Fibroblast of skin of scalp (primary cell): ENCODE measurements at places on chromosomes 13 and 19.

- no peak for DNase-seq
Observed at GRCh38 chr19:36144624-36145023, 4.8 kb downstream of the CAPNS1 start.

- no peak for DNase-seq
Observed at GRCh38 chr13:29567411-29567810, 28.1 kb downstream of the SLC7A1 start.

DNA sequence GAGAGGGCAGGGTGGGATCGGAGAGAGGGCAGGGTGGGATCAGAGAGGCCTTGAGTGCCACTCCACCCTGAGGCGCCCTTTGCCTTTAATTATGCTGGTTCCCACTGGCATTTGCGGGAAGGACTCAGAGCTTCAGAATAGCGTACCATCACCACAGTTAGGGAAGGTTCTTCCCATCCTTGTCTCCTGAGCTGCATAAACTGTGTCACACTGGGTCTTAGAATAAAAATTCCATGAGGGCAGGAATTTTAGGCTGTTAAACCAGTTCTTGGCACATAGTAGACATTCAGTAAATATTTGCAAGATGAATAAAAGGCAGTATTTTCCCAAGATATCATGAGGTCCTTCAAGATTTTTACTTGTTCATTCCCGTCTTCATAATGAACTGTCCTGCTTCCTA is 24.4 kb downstream of the PPP2R1A start:
- peak; percentile 4 for DNase-seq

DNA sequence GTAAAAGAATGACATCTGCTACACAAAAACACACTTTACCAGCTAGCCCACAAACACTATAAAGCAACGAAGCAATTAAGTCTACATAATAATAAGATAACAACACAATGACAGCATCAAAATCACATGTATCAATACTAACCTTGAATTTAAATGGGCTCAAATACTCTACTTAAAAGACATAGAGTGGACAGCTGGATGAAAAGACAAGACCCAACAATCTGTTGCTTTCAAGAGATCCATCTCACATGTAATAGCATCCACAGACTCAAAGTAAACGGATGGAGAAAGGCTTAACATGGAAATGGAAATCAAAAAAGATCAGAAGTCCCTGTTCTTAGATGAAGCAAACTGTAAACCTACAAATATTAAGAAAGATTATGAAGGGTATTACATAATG is 2175.9 kb downstream of the PCDH9 start:
- DNase-seq, result no peak

DNA sequence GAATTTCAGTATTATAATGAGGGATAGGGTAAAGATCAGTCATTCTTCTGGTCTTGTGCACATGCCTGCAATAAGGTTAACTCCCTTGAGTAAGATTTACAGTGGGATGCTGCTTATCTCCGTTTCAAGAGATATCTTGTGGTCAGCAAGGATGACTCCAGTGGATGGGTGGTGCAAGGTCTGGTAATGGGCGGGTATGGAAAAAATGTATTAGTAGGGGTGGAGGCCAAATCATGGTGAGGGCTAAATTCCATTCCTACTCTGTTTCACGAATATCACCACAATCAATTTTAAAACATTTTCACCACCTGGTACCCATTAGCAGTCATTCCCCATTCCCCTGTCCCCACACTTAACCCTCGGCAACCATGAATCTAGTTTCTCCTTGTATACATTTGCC is 40.6 kb downstream of the CCDC122 start:
- peak; percentile 79 for DNase-seq

GRCh38 chr19:8680676-8681344 is 17.8 kb downstream of the ACTL9 start:
- DNase-seq, result no peak

DNA sequence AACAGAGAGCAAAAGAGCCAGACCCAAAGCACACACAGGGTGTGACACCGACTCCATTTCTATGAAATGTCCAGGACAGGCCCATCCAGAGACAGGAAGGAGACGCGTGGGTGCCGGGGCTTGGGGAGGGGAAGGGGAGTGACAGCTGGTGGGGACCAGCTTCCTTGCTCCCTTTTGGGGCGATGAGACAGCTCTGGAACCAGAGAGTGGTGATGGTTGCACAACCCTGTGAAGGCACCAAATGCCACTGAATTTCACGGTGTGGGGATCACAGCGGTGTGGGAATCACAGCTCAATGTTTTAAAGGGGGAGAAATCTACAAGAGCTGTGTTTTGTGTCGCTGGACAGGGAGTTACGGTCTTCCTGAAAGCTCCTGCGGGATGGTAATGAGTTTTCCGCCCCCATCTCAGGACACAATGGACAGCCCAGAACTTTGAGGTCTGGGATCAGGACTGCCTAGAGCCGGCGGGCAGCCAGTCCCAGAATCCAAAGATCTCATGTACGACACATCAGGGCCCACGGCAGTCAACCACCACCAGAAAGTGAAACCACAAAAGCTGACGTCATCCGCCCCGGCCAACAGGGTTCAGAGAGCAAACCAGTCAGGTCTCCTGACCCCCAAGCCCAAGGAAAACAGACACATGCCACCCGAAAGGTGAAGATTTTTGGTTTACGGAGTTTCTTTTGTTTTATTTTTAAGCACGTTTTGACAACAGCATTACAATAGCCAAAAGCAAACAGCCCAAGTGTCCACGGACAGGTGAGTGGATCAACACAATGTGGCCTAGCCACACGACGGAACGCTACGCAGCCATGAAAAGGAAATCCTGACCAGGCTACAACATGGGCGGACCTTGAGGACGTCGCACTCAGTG is 7.3 kb downstream of the SGTA start:
- no peak for DNase-seq

DNA sequence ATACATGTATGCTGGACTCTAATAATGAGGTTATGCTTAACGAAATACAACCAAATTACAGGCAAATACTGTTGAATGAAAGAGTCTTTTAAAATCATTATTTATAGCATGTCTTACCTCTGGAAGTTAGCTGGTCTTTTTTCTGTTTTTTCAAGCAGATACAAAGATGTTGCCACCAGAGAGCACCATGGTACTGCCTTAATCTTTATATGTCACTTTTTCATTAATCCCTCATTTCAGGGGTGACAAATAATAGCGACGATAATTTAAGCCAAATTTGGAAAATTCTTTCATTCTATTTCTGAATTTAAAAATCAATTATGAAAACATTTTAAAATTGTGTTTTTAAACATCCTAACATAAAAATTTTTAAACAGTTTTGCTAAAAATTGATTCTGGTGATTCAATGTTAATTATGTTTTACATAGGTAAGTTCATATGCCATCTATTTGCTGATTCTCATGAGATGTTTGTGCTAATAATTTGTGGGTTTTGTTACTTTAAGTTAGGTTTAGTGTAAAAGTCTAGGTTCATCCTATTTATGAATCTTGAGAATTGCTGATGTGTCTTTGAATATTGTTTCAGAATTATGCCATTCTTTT is 379.3 kb upstream of the SGCG start:
- DNase-seq, result peak; percentile 13

- DNase-seq, result no peak
Observed at GRCh38 chr19:1146412-1146699, 27.7 kb downstream of the SBNO2 start.

DNA sequence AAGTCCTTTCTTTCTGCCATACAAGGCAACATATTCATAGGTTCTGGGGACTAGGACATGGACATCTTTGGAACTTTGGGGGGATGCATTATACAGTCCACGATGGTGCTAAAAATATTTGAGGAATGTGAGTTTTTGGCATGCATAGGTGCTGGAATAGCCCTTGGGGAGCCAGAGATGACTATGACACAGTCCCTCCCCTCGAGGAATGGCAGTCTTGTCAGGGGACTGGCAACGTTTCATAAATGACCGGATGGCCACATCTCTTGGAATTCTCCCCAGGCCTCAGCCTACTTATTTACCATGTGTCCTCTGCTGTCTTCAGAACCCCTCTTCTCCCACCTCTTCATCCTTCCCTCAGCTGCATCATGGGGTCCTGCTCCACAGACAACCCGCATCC is 13.6 kb downstream of the MEIOSIN start:
- peak; percentile 20 for DNase-seq

GRCh38 chr13:86681223-86681622 is 882.0 kb upstream of the SLITRK6 start:
- DNase-seq, result no peak

DNA sequence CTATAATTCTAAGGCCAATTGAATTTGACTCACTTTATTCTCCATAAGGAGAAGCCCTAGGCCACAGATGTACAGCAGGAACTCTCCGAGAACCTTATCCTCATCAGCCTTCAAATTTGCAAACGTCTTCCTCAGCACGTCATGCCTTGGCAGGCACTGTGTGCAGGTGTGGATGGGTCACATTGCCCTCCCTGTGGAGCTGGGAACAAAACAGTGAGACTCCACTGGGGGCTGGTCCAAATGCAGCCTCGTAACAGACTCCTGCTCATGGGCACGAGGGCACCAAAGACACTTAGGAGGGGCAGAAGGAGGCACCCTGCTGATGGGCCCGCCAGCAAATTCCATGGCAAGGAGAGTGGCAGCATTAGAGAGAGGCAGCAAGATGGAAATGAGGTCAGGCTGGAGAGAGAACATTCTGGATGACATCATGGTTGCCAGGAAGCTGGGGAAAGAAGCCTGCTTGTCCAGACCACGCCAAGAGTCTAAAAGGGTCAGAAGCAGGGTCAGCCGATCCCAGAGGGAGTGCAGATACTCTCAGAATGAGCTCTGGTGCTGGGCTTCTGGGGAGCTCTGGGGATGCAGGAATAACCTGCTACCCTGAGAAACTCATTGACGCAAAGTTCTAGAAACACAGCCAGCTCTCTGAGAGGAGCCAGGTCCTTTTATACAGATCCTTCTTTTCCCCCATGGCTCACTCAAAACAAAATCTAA is 242.2 kb downstream of the B3GLCT start:
- DNase-seq, result no peak

DNA sequence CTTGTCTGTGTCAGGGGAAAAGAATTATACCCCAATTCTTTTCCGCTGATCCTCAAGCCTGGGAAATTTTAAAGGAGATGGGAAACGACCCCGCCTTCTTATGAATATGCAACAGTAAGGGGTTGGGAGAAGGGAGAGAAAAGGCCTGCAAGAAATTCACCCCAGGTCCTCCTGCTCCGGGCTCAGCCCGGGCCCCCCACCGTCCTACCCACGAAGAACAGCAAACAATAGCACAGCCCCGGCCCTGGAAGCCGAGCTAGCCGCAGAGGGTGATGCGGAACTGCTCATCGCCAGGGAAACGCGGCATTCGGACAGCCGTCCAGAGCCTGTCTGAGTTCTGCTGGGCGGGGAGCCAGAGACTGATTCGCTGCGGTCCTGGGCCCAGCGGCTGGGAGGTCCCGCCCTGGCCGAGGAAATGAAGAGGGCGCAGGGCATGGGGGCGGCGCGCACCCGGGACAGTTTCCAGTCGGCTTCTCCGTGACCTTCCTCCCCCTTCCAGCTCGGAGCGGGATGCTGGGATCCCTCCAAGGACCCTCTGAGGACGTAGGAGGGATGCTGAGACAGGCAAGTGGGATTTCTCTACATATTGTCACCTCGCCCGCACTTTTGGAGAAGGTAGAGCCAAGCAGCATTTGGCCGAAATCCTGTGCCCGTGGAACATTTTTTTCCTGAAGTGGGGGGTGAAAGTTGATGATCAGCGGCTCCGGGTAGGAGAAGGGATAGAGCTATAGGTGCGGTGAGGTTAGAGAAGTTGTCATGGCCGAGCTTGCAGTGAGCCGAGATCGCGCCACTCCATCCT is 82.3 kb upstream of the C1QTNF9B start:
- DNase-seq, result peak; percentile 81

DNA sequence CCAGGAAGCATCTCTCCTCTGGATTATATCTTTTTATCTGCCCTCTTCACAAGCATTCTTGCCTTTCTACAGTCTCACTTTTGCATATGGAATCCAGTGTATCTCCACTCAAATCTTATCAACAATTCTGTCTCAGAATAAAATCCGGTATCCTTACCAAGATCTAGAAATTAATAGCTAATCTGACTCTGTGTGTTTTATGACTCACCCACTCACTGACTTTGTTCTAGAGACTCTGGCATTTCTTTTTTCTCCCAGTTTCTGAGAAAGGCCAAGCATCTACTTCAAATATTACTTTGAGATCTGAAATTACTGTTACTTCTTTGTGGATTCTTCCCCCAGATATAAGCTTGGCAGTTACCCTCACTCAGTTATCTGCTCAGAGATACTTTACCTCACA is 913.5 kb upstream of the ATXN8OS start:
- DNase-seq, result no peak

GRCh38 chr13:90321281-90321931 is 1026.1 kb upstream of the MIR17HG start:
- no peak for DNase-seq

DNA sequence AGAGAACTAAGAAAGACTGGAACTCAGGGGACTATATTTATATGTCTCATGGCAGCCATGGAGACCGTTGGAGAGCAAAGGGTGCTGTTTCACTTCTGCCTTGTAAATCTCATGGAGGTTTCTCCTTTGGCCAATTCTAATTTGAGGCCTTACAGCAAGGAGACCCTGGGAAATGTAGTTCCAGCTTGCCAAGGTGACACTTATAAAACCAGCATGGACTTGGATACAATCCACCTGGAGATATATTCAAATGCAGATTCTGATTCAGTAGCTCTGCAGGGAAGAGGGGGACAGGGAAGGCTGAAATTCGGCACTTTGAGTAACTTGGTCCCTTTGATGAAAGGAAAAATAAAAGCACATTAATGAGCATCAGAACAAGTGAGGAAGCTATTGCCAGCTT is 90.0 kb downstream of the OXGR1 start:
- no peak for DNase-seq

DNA sequence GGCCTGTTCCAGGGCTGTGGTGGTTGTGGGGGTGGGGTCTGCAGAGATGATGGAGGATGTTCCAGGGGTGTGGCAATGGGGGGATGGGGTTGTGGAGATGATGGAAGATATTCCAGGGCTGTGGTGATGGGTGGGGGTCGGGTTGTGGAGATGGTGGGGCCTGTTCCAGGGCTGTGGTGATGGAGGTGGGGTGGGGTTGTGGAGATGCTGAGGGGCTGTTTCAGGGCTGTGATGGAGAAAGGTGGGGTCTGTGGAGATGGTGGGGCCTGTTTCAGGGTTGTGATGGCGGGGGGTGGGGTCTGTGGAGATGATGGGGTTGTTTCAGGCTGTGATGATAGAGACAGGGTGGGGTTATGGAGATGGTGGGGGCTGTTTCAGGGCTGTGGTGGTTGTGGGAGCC is 62.0 kb downstream of the TEX29 start:
- no peak for DNase-seq

DNA sequence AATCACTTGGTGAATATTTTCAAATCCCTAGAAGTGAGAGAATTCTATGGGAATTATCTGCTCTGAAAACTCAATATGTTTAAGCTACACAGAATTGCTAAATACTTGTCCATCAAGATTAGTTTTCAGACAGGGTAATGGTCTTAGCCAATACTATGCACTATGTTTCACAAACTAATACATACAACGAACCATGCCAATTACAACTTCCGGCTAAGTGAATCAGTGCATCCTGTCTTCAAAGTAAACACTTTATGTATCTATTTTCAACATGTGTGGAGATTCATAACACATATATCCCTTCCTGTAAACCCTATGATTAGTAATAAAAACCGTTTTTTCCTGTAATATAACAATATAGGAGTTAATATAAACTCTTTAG is 181.5 kb downstream of the POSTN start:
- DNase-seq, result no peak
